ENCODE measurements at places on chromosomes 6 and 20.

GRCh38 chr6:26252077-26252472 is 112.9 kb upstream of the BTN3A2 start:
- no peak for DNase-seq

DNA sequence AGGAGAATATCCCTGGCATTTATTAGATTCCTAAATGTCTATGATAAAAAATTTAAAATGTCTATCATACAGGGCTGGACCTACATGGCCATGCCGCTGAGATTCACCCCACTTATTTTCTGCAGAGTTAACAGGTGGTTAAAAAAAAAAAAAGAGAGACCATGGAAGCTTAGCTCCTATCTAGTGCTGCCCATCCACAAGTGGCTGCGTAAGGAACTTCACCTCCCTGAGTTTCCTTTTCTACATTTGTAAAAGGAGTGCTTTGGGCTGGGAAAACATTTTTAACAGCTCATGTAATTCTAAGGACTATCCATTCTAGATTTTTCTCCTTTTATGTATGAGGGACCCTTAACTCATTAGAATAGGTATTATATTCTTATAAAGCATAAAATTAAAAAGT is 534.1 kb downstream of the MMUT start:
- DNase-seq, result no peak

- DNase-seq, result no peak
Measured at GRCh38 chr20:46304852-46305251, 3.4 kb downstream of the CDH22 start.

DNA sequence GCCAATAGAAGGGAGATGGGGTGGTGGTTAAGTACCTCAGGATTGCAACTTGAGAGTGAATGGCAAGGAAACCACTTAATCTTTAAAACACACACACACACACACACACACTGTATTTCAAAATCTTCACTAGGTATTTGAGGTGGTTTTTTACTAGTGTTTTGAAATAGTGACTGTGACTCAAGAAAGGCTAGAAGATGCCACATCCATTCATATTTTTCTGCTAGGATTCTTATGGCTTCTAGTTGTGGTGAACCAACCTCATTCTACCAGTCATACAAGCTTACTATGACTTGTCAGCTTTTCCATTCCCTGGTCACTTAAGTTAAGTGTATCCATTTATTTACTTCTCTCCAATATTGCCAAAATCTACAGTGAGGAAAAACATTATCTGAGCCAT is 519.4 kb upstream of the JAG1 start:
- DNase-seq, result no peak

GRCh38 chr20:42686057-42686456 is 503.6 kb downstream of the PTPRT start:
- DNase-seq, result no peak

DNA sequence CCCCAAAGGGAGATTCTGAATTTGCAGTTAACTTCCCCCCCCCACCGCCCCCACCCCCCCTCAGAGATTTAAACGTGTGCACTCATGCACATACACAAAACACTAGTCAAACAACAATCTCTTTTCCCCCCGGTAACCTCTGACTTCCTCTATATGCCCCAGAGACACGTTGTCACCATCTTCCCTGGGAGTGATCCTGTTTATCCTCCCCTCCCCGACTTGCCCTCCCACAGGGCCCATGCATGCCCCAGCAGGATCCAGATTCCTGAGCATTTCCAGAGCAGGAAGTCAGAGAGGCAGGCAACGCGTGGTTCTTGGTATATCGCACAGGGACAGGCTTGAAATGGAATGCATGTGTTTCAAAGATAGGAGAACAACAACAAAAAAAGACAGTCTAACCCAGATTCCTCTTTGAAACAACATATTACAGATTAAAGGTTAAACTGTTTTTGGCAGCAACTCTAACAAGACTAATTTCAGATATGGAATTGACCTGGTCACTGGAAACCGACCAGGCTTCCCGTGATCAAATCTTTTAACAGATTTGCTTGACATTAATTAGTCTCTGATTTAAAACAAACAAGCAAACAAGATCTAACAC is 1.3 kb downstream of the BLCAP start:
- DNase-seq, result no peak

- no peak for DNase-seq
Measured at GRCh38 chr20:58880994-58881752, 28.7 kb downstream of the GNAS start.

DNA sequence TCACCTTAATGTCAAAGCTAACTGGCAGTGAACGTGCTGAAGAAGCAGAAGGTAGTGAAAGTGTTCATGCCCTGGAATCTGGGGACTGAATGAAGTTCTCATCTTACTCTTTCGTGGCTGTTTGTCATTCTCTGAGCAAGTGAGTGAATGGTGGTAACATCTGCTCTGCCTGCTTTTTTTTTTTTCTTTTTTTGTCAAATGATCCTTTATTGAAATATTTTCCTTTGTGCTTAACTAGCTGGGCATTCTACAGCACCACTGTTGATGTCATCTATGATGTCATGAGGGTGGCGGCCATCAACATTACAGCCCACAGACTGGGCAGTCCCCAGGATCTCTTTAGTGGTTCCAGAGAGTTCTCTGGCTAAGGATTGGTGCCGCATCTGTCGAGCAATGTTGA is 65.2 kb downstream of the RIN2 start:
- no peak for DNase-seq

- no peak for DNase-seq
Measured at GRCh38 chr20:62306414-62307187, 3.8 kb downstream of the ADRM1 start.

DNA sequence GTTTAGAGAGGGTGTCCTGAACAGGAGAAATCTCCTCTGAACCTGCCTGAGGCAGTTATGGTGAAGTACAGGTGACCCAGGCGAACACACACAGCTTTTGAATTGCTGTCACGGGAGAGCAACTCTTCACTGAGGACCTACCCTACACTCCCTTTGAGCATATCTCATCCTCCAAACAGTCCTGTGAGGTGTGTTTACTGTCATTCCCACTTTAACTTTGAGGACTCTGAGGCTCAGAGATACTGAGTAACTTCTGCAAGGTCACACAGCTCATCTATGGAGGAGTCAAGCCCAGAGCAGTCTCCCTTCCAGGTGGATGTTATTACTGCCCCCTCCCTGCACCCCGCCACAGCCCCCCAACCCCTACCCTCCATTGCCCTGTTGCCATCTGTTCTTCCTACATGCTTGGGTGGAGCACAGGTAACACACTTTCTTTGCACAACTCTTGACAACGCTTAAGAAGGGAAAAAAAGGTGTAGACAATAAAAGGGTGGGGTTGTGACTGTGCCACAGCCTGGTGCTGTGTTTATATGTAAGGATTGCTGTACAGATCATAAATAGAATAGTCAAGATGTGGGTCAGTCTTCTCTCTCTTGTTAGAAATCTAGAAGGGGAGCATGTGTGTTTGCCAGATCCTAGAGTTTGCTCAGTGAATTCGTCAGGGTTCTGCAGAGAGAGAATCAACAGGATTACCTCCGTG is 4.3 kb upstream of the TRAF3IP2 start:
- no peak for DNase-seq

DNA sequence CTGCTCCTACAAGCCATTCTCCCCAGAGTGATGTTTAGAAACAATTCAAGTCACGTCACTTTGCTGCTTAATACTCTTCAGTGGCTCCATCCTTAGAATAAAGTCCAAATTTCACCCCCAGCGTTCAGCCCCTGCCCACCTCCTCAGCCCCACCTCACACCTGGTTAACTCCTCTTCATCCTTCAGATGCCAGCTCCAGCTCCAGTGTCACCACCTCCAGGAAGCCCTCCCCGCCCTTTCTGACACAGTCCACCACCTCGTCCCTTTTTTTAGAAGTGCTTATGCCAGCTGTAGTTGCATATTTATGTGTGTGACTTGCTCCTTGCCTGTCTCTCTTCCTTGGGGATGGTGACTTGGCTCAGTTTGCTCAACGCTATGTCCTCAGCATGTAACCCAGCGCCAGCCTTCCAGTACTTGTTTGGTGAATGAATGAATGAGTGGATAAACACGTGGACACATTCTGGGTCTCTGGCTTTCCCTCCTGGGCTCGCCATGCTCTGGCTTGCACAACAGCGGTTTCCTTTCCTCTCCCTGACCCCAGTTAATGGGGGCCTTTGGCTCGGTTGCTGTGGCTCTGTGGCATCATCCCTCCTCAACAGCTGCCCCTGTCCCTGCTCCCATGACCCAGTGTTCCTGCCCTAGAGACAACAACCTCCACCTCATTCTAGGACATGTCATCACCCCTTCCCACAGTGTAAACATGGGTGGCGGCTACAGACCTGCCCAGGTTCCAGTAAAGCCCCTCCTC is 3.7 kb upstream of the IP6K3 start:
- no peak for DNase-seq

GRCh38 chr6:90885611-90886056 is 298.8 kb upstream of the MAP3K7 start:
- no peak for DNase-seq

DNA sequence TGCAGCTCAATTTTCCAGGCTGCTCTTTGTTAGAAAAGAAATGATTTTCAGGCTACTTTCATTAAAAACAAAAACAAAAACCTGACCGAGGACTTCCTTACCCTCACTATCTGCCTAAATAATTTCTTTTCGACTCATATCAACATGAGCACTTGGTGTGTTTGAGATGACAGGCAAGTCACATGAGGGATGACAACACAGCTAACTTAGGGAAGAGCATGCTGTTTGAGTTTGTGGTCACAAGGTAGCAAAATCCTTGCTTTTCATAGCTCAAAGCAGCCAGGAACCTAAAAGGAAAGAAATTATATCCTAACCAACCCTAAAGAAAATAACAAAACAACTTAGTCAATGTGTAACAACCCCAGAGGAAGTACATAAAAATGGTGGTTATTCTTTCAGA is 459.5 kb downstream of the KIF16B start:
- DNase-seq, result no peak

DNA sequence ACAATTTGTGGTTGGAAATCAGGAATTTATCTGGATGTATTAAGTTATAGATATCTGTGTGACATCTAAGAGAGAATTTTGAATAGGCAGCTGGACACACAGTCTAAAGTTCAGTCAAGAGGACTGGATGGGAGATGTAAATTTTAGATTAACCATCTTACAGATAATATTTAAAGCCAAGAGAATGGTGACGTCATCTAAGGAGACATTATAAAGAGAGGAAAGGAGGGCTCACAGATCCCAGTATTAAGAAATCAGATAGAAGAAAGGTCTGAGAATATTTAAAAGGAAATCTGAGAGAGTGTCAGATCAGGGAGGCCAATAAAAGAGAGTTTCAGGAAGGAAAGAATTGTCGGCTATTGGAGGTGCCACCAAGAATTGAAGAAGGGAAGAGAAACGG is 9.4 kb downstream of the COL19A1 start:
- no peak for DNase-seq

DNA sequence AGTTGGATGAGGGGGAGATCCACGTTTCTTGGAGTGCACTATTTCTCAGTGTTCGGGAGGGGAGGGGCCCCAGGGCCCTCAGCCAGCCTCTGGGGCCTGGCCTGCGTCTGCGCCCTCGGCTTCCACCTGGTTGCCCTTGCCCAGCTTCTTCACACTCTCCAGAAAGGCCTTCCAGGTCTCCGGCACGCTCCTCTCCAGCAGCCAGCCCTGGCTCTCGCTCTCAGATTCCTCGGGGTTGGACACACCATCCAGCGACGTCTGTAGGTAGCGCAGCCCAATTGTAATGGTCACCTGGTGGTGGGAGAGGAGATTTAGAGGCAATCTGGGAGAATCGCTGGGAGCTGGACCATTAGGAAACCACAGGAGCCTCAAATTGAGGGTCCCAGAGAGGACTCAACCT is 24.2 kb downstream of the PRPH2 start:
- DNase-seq, result no peak

- DNase-seq, result no peak
Measured at GRCh38 chr6:26043384-26044139, 43.7 kb upstream of the HFE start.

DNA sequence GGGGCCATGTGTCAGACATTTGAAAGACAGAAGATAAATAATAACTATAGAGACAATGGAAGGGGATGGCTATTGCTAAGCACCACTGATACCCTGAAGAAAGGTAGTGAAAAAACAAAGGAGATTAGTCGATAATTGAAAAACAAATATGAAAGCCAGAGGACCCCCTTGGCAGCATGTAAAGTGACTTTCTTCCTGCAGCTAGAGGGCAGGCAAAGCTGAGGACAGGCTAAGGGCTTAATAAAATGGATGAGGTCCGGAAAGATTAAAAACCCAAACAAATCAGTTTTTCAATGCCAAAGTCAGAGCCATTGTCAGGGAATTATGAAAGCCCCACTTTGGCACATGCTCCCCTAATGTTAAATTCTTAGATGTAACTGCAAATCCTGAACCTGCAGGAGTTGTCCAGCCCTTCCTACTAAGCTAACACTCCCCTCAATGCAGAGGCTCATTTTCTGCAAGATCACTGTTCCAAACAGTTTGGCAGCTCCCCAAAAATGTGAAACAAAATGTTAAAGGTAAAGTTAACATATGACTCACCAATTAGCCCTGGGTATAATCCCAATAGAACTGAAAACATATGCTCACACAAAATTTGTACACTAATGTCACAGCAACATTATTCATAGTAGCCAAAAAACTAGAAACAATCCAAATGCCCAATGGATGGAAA is 1177.9 kb downstream of the GRIK2 start:
- DNase-seq, result no peak

- DNase-seq, result no peak
Measured at GRCh38 chr20:8664778-8665177, 404.1 kb upstream of the PLCB4 start.

DNA sequence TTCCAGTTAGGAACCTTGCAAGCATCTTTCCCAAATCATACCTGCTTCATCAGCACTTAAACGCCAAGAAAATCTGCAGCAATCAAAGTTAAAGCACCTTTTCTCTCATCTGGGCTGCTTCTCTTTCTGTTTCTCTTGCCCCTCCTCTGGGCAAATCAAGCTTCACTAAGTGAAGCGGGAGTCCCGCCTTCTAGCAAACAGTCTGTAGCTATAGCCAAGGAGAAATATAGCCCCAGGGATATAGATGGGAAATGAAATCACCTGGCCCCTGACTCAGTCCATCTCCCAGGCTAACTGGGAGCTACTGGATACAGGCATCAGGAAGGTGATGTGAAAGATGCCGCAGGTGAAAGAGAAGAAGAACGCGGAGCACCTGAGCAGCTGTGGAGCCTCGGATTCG is 481.9 kb downstream of the C6orf118 start:
- no peak for DNase-seq

DNA sequence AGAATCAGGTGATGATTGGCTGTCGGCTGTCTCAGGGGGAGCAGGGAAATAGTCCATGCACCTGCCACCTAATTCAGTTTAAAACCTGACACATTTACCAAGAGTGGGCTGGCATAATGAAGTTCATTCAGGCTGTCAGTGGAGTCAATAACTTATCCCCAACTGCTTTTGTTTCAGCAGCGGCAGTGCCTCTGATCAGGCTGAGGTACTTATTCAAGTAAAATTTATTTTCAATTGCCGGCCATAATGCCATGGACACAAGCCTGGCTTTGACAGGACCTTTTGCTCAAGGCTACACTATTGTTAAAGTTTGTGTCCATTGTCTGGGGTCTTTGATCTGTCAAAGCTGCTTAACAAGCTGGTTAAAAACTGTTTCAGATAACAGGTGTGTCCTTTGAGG is 20.6 kb downstream of the OLIG3 start:
- no peak for DNase-seq

DNA sequence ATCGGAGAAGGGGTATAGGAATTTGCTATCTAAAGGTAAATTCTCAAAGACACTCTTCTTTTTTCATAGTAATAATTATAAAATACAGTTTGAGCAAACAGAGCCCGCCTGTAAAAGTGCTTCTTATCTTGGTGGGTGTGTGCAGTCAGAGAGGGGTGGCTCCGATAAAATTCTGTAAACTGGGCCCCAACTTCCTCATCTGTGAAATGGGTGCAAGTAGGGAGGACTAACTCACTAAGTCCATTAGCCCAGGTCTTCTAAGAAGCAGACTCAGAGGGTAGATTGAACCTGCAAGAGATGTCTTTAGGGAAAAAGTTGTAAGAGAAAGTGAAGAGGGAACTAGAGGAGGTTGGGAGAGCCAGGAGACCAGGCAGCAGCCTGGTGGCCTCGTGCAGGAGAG is 245.8 kb upstream of the RREB1 start:
- DNase-seq, result no peak

Data from HS-27A (cell line).